ENCODE measurements at places on chromosomes 2 and 18. TPM values are rescaled to one million over a fixed set of nuclear protein-coding genes. Genes with fewer than 3 reads are reported as not detected.
A peak's percentile ranks its signal among the peaks of the same experiment; 100 is the strongest.

TSPYL6 gene
- not detected for total RNA-seq

GRCh38 chr18:56945171-56946083 is 201.5 kb upstream of the BOD1L2 start:
- no peaks in the 10 kb centered on the region for H3K27me3 ChIP-seq
- no peak overlapping the region for H3K4me3 ChIP-seq
- H3K4me1 ChIP-seq = no peaks in the 10 kb centered on the region
- H3K27ac ChIP-seq = no peak overlapping the region

- H3K4me1 ChIP-seq = peaks cover 8% of the 10 kb centered on the region
- no peak overlapping the region for H3K27ac ChIP-seq
- DNase-seq = no peak
- no peak overlapping the region for H3K4me3 ChIP-seq
- H3K27me3 ChIP-seq = no peaks in the 10 kb centered on the region
- H3K36me3 ChIP-seq = no peaks in the 10 kb centered on the region
These were observed 40.1 kb upstream of the PTH2R start for GRCh38 chr2:208366215-208367127.

- DNase-seq = no peak
- H3K36me3 ChIP-seq = no peaks in the 10 kb centered on the region
- H3K4me3 ChIP-seq = no peak overlapping the region
- no peaks in the 10 kb centered on the region for H3K27me3 ChIP-seq
These were observed 86.4 kb downstream of the DGKD start for GRCh38 chr2:233440714-233441113.

LIMS2 gene
- total RNA-seq = 1.3 TPM

RAB27B gene
- 0.31 TPM for total RNA-seq

PSMD1 gene
- total RNA-seq = 148 TPM

GRCh38 chr2:232342635-232343565 is 35.7 kb upstream of the ALPP start:
- no peak for DNase-seq
- no peak overlapping the region for H3K4me3 ChIP-seq
- H3K27ac ChIP-seq = no peak overlapping the region
- no peaks in the 10 kb centered on the region for H3K36me3 ChIP-seq
- H3K27me3 ChIP-seq = no peaks in the 10 kb centered on the region
- H3K4me1 ChIP-seq = no peaks in the 10 kb centered on the region

- H3K36me3 ChIP-seq = peaks cover 15% of the 10 kb centered on the region
- H3K27ac ChIP-seq = no peak overlapping the region
- H3K4me3 ChIP-seq = no peak overlapping the region
- no peak for DNase-seq
- H3K4me1 ChIP-seq = peaks cover 5% of the 10 kb centered on the region
These were observed 39.8 kb downstream of the WDR33 start for GRCh38 chr2:127770973-127771735.

DNA sequence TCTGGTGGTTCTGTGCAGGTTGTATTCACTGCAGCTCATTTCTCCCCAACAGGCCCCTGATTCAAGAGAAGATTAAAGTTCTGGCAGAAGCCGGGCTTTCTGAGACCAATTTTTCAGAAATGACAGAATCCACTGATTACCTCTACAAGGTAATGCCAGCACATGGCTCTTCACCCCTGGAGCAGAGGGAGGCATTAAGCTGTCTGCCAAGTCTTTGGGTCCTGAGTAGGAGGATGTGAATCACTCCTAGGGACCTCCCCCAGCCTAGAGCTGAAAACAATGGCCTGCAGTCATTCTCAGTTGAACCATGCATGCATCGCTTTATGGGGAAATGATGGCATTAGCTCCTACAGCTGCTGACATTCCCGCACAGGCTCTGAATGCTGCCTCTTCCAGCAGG is 20.5 kb upstream of the RPL37A start:
- DNase-seq = no peak
- no peak overlapping the region for H3K27ac ChIP-seq
- H3K4me1 ChIP-seq = peaks cover 6% of the 10 kb centered on the region
- 0 out of 2 replicates have a peak, but pooled peaks cover 1% of the 10 kb centered on the region for H3K36me3 ChIP-seq
- H3K4me3 ChIP-seq = no peak overlapping the region

CXCR4 gene
- total RNA-seq = 1.3 TPM

- no peak overlapping the region for H3K4me3 ChIP-seq
- H3K36me3 ChIP-seq = no peaks in the 10 kb centered on the region
- no peak for DNase-seq
- no peaks in the 10 kb centered on the region for H3K4me1 ChIP-seq
These were observed 318.9 kb upstream of the SYT4 start for GRCh38 chr18:43596105-43596712.

DNA sequence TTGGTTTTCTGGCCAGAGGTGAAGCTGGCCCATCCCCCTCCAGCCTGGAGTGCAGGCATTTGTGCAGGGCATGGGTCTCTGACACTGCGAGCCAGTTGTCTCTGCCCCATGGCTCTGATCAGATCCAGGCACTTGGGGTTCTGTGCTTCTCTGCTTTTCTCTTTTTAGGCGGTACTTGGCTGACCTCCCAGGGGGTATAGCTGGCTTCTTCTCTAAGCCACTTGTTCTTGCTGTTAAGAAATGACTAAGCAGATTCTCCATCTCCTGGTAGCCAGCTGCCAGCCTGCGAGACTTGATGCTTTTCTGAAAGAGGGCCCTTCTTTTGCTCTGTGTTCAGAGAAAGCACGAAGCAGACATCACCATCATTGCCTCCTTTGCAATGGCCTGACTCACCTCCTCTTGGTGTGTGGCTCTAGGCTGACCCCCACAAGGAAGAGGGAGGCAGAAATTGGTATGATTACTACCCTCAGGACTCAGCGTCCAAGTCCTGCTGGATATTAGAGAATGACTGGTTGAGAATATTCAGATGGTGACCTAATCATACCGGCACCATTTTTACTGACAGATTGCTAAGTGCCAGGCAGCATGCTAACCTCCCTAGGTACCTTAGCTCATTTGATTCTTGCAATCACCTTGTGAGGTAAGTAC is 32.7 kb downstream of the TNP1 start:
- H3K4me1 ChIP-seq = no peaks in the 10 kb centered on the region
- no peaks in the 10 kb centered on the region for H3K36me3 ChIP-seq
- no peak for DNase-seq
- no peaks in the 10 kb centered on the region for H3K27me3 ChIP-seq
- no peak overlapping the region for H3K27ac ChIP-seq
- no peak overlapping the region for H3K4me3 ChIP-seq

GRCh38 chr2:19226871-19227270 is 131.6 kb downstream of the OSR1 start:
- no peaks in the 10 kb centered on the region for H3K27me3 ChIP-seq
- no peak overlapping the region for H3K4me3 ChIP-seq
- peaks cover 22% of the 10 kb centered on the region for H3K4me1 ChIP-seq
- H3K36me3 ChIP-seq = no peaks in the 10 kb centered on the region
- H3K27ac ChIP-seq = no peak overlapping the region

ALK gene
- total RNA-seq = 0.35 TPM

GRCh38 chr2:181742922-181743722 is 62.8 kb upstream of the NEUROD1 start:
- H3K36me3 ChIP-seq = no peaks in the 10 kb centered on the region
- H3K27ac ChIP-seq = no peak overlapping the region
- peak; percentile 60 for DNase-seq
- no peaks in the 10 kb centered on the region for H3K4me1 ChIP-seq
- H3K4me3 ChIP-seq = no peak overlapping the region
- H3K27me3 ChIP-seq = no peaks in the 10 kb centered on the region

- peaks cover 80% of the 10 kb centered on the region for H3K4me1 ChIP-seq
- H3K4me3 ChIP-seq = 0 out of 2 replicates have a peak overlapping the region, but pooled peaks have one; percentile 75
- H3K27ac ChIP-seq = no peak overlapping the region
These were observed 6.3 kb downstream of the MEX3C start for GRCh38 chr18:51191128-51191717.

MYCN gene
- total RNA-seq = 145 TPM

DNA sequence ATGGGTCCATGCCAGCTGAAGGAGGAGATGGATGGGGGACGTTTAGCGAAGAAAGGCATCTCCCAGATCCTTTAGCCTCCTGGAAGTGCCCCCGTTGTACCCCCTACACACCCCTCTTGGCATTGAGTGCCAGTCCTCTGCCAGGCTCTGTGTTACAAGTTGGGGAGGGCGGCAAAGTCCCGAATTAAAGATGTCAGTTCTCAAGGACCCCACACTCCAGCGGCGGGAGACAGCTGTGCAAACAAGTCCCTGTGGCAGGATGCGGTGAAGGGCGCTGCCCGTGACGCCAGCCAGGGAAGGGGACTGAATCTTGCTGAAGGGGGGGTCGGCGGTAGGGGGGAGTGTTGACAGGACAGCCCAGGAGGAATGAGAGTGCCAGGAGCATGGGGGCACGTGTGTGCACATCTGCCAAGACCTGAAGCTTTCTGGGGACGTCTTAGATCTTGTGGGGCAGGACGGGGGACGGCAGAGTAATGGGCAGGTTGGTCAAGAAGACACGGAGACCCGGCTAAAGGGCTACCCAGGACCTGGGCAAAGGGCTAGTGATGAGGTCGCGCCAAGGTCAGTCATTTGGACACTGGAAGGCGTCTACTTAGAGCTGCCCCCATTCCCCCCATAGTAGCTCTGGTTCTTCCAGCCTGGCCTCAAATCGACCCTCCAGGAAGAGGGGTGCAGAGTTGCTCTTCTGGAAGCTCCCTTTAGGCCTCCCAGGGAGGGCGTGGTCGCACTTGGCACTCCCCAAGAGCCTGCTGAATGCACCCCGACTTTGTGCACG is 2.8 kb upstream of the CTDSP1 start:
- H3K27ac ChIP-seq = no peak overlapping the region
- no peaks in the 10 kb centered on the region for H3K36me3 ChIP-seq
- H3K4me1 ChIP-seq = peaks cover 19% of the 10 kb centered on the region
- peak; percentile 47 for DNase-seq
- H3K27me3 ChIP-seq = peaks cover 38% of the 10 kb centered on the region
- H3K4me3 ChIP-seq = peak overlapping the region; percentile 82

- DNase-seq = peak; percentile 62
- peaks cover 14% of the 10 kb centered on the region for H3K4me1 ChIP-seq
- H3K4me3 ChIP-seq = no peak overlapping the region
- no peak overlapping the region for H3K27ac ChIP-seq
These were observed 14.3 kb downstream of the KCNH7 start for GRCh38 chr2:162824304-162824703.

DNA sequence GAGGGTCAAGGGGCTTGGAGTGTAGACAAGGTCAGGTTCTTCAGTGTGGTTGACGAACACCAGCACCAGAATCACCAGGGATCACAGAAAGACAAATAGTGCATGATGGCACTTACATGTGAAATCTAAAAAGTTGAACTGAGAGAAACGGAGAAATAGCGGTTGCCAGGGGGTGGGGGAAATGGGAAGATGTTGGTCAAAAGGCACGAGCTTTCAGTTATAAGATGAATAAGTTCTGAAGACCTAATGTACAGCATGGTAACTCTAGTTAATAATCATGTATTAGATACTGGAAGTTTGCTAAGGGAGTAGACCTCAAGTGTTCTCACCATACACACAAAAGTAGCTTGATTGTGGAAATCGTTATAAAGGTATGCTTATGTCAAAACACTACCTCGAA is 43.7 kb upstream of the DARS1 start:
- H3K4me3 ChIP-seq = no peak overlapping the region
- peaks cover 9% of the 10 kb centered on the region for H3K4me1 ChIP-seq
- H3K27me3 ChIP-seq = peaks cover 7% of the 10 kb centered on the region
- no peak for DNase-seq

ONECUT2 gene
- total RNA-seq = 1.7 TPM

TMEM198 gene
- total RNA-seq = 25.6 TPM

- DNase-seq = no peak
- no peak overlapping the region for H3K27ac ChIP-seq
- no peak overlapping the region for H3K4me3 ChIP-seq
- H3K27me3 ChIP-seq = no peaks in the 10 kb centered on the region
- H3K4me1 ChIP-seq = no peaks in the 10 kb centered on the region
These were observed 65.8 kb downstream of the FAM210A start for GRCh38 chr18:13660510-13660909.

SH3BP4 gene
- 57.6 TPM for total RNA-seq

- H3K4me1 ChIP-seq = peaks cover 23% of the 10 kb centered on the region
- DNase-seq = peak; percentile 62
- H3K27ac ChIP-seq = 0 out of 2 replicates have a peak overlapping the region, but pooled peaks have one; percentile 67
- peaks cover 13% of the 10 kb centered on the region for H3K27me3 ChIP-seq
- peak overlapping the region; percentile 90 for H3K4me3 ChIP-seq
These were observed 775 bp downstream of the RNF125 start for GRCh38 chr18:32019251-32019948.

- H3K36me3 ChIP-seq = no peaks in the 10 kb centered on the region
- H3K27ac ChIP-seq = no peak overlapping the region
- DNase-seq = no peak
These were observed 104.5 kb downstream of the ATP9B start for GRCh38 chr18:79173742-79174141.

GRCh38 chr2:219354582-219354981 is 22.0 kb upstream of the RESP18 start:
- H3K4me3 ChIP-seq = no peak overlapping the region
- H3K4me1 ChIP-seq = no peaks in the 10 kb centered on the region
- no peak for DNase-seq

ANKRD30B gene
- not detected for total RNA-seq

DNA sequence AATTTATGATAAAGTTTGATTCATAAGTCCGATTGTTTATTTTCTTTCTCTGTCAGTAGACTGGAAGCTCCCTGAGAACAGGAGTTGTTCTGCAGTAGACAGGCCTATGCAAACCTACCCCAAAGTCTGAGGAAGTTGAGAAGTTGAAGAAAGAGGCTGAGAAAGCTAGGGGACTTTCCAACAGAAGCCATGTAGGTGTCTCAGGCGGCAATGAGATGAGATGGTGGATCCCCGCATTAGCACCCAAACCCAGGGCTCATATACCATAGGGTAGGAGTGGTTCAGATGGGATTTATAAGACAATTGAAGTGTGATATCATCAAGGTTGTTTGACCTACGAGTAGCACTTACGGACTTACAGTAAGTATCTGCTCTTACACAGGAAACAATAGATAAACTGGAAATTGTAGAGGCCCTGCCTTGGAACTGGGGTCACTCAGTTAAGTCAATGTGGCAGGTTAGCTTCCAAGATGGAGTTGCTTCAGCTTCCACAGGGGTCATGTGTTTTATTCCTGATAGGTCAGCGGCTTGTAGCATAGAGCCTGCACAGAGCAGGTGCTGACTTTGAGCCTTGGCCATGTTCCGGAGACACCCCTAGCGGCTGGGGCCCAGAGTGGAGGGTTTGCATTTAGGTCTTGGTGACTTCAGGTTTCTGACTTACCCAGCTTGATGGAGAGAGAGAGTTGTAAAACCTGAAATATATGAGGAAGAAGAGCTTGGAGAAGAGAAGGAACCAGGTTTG is 2.3 kb upstream of the PSD4 start:
- no peaks in the 10 kb centered on the region for H3K27me3 ChIP-seq
- no peaks in the 10 kb centered on the region for H3K36me3 ChIP-seq
- no peak overlapping the region for H3K27ac ChIP-seq

NGEF gene
- total RNA-seq = 5.4 TPM

MAP3K19 gene
- total RNA-seq = not detected

DNA sequence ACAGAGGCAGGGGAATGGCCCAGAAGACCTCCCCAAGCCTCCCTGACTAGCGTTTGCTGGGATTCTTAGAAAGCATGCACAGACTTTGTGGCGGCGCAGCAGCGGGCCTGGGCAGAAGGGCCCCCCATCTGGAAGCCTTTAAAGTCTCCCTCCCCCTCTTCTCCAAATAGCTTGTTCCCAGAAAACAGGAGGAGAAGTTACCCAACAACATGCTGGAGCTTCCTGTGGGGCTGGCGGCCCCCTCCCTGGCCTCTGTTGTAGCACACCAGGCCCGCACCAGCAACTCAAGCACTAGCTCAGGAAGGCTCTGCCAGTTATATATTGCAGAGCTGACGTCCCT is 334.8 kb downstream of the DYSF start:
- no peak overlapping the region for H3K4me3 ChIP-seq
- no peak overlapping the region for H3K27ac ChIP-seq
- no peaks in the 10 kb centered on the region for H3K27me3 ChIP-seq
- no peaks in the 10 kb centered on the region for H3K36me3 ChIP-seq
- no peaks in the 10 kb centered on the region for H3K4me1 ChIP-seq

Data from GM23338 (cell line).